ENCODE measurements at places on chromosomes 16 and 17.
A peak's percentile ranks its signal among the peaks of the same experiment; 100 is the strongest.

GRCh38 chr17:9356488-9356911 is 219.1 kb downstream of the STX8 start:
- DNase-seq, result no peak

GRCh38 chr17:8015957-8016631 is 13.7 kb downstream of the GUCY2D start:
- DNase-seq, result peak; percentile 74

- no peak for DNase-seq
Observed at GRCh38 chr16:897200-897543, 73.6 kb downstream of the LMF1 start.

DNA sequence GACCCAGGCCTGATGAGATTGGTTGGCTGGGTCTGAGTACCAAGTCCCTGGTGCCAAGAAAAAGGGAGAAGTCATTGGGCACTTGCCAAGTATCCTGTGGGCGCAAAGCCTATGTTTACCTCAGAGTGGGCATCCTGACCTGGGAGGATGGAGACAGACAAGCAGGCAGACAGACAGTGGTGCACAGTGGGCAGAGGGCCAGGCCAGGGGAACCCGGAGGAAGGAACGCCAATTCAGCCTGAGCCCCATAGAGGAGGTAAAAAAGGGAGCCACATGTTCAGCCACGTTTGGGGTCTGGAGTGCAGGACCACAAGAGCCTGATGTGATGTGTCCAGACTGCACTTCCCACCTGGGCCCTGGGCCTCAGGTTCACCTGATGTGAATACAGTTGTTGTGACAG is 5.4 kb downstream of the PHKG2 start:
- no peak for DNase-seq

DNA sequence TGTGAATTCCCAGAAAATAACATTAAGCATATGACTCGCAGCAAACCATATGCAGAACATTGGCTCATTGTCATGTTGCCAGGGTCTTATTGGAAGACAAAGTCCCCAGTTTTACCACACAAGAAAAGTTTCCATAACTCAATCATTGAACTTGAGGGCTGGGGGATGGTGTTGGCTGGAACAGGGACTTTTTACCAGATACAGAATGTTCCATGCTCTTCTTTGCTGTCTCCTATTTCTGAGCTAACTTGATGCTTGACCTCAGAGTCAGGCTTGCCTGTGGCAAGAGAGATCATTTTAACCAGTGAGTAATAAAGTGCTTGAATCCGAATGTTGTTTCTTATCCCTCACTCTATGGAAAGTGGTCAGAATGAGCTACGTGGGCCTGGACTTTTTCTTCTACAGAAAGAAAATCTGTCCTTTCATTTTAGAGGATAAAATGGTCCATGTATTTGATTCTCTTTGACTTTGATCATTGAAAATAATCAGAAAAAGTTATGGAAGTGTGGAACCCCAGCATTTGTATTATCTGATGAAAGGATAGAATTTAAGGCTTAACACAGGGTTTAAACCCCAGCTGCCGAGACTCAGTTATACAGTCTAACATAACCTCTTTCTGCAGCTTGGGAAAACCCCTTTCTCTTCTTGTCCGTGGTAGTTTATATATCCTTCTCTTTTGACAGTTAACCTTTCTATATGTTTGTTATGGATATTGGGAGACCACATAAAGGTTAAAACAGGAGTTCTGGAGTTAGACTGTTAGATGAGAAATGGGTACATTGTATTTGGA is 67.0 kb downstream of the TUBD1 start:
- DNase-seq, result no peak

GRCh38 chr17:16568541-16569357 is at the start of gene ZNF287:
Gene ZNF287, minus strand, starts transcription at chr17:16569204. Its CDS starts 1,473 bp downstream, at chr17:16567731.
- DNase-seq, result peak; percentile 100

DNA sequence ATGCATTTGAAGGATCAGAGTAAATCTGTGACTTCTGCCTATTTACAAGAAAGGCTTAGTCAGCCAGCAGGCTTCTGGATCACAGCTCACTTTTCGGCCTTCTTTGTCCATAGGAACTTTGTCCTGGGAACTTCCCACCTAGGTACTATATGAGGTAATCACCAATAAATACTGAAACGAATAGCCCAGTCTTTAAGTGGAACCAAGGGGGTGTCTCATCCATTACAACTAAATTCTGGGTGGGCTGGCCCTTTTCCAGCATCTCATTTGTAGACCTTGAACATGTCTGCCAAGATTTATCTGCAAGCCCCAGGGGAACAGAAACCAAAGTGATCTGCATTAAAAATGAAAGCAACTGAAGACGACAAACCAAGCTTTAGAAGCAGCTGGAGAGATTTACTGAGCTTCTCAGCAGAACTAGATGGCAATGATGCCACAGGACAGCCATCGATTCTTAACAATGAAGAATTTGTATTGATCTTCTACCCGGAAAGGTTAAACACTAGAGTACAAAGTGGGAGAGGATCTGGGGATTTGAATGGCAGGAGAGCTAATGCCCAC is 55.5 kb downstream of the SNX11 start:
- no peak for DNase-seq

- DNase-seq, result no peak
Observed at GRCh38 chr17:50928646-50929045, 62.5 kb upstream of the TOB1 start.

GRCh38 chr17:64639516-64639915 is 22.6 kb downstream of the SMURF2 start:
- no peak for DNase-seq

GRCh38 chr16:89371968-89372634 is 118.3 kb downstream of the ANKRD11 start:
- no peak for DNase-seq

DNA sequence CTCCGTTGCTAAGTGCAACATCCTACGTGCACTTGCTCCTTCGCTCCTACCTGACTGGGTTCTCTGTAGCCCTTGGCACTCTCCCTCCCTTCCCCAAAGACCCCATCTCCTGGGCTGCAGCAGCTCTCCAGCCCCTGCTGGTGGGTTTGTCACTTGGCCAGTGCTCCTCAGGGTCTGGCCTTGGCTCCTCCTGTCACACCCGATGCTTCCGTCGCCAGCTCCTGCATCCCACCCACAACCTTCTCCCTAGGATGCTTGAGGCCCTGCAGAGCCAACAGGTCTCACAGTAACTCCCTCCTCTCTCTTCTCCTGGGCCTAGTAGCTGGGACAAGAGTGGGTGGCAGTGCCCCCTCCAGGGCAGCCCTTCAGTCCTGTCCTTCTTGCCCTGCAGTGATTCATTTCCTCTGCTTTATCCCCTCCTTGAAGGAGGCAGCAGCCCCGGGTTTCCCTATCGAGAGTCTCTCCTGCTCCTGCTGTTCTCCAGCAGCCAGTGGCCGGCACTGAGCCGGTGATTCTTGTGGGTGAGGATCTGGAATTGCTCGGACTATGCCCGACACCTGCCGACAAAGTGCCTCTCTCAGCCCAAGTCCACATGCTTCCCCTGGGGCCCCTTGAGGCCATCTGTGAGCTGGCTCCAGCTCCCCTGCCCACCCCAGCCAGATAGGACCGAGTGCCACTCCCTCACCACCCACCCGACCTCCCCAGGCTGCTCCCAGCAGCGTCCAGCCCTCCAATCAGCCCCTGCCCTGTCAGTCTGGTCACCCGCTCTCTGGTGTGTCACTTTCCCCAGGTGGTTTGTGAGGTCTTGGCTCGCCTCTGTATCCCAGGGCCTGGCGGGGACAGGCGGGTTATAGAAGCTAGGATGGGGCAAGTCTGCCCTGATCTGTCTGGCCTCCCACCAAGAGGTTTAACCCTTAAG is 3.8 kb downstream of the LITAFD start:
- DNase-seq, result peak; percentile 52

- peak; percentile 97 for DNase-seq
Observed at GRCh38 chr17:9239793-9240658, 218.7 kb downstream of the NTN1 start.

- no peak for DNase-seq
Observed at GRCh38 chr17:50903604-50904517, 37.7 kb upstream of the TOB1 start.

DNA sequence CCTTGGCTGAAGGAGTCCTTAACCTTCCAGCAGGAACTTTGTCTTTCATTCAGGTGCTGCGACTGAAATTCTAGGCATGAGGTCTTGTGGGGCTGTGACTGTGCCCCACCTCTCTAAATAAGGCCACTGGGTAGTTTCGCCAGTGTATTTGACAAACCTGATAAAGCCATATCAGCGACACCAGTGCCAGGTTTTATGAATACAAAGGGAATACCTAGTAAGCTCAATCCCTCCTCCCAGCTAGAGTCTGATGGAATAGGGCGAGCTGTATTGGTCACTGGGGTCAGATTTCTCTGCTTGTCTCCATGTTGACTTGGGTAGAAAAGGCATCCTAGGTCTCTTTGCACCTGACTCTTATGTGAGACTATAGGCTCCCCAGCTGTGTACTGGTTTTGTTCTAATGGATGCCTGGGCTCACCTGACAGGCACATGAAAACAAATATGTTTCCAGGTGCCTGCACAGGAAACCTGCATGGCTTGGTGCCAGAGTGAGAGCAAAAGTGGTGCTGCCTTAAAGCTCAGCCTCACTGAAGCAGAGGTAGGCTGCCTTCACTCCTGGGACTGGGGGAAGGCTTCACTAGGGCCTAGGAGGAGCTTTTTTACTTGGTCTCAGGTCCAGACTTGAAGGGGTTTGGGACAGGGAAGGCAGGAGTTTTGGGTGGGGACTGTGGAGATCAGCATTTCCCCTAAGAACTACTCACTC is 8.3 kb downstream of the SLC7A6 start:
- DNase-seq, result no peak

DNA sequence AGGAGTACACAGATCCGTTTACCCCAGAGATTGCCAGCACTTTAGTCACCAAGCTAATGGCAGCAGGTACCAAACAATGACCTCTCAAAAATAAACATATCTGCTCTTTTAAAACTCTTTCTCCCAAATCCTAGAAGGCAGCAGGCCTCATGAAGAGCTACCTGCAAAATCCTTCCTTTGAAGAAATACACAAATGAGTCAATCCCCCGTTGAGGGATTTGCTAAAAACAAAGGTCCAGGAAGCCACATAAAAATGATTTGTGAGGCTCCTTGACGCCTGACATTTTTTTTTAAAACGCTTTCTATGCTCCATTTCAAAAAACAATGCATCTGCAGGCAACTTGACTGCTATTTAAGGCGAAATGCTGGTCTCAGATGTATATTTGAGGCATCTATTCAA is 58.2 kb downstream of the NACA2 start:
- DNase-seq, result no peak

DNA sequence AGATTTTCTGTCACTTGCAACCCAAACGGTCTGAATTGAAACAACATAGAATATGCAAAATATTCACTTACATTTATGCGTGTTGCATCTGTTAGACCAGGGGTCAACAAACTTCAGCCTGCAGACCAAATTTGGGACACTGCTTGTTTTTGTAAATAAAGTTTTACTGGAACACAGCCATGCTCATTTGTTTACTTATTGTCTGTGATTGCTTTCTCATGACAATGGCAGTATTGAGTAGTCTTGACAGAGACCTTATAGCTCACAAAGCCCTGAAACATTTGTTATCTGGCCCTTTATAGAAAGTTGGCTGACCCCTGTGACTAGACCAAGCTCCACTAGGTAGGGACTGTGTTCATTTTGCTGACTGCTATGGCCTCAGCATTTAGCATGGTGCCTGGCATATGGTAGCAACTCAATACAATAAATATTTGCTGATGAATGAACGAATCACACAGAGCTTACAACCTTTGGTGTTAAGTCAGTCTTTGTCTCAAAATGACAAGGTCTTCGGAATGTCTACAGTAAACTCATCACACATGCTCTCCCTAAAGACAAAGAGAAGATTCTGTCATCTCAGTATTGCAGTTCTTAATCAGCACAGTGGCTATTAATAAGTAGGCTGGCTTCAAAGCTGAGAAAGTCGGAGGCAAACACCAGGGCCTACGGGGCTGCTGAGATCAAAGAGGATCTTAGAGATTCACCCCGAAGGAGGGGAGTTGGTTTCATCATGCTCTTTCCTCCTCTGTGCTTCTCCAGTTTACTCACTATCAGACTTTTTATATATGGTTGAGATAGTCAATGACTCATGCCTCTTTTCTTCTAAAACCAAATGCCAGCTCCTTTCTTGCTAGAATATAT is 95.2 kb upstream of the AXIN2 start:
- no peak for DNase-seq

- DNase-seq, result no peak
Observed at GRCh38 chr17:83009414-83010205, 69.8 kb upstream of the METRNL start.

GRCh38 chr17:12712941-12713340 is 47.3 kb downstream of the MYOCD start:
- no peak for DNase-seq

GRCh38 chr17:38560503-38561318 is 45.0 kb downstream of the SRCIN1 start:
- DNase-seq, result no peak

GRCh38 chr17:5203178-5203907 is 11.7 kb upstream of the ZNF594 start:
- no peak for DNase-seq

DNA sequence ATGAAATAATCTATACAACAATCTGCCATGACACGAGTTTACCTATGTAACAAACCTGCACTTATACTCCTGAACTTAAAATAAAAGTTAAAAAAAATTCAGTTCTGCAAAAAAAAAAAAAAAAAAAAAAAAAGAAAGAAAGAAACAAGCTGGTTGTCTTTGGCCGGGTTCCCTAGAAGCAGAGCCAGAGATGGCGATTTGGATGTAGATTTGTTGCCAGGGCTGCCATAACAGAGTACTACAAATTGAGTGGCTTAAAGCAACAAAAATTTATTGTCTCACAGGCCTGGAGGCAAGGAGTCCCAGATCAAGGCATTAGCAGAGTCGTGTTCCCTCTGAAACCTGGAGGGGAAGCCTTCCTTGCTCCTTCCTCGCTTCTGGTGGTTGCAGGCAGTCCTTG is 20.4 kb downstream of the SYT17 start:
- no peak for DNase-seq

- DNase-seq, result no peak
Observed at GRCh38 chr17:50311112-50311460, 34.8 kb upstream of the XYLT2 start.

Measured in iPS-NIHi11 (cell line).